ENCODE measurements at places on chromosomes 5 and 9. TPM values are rescaled to one million over a fixed set of nuclear protein-coding genes. Genes with fewer than 3 reads are reported as not detected.

DNA sequence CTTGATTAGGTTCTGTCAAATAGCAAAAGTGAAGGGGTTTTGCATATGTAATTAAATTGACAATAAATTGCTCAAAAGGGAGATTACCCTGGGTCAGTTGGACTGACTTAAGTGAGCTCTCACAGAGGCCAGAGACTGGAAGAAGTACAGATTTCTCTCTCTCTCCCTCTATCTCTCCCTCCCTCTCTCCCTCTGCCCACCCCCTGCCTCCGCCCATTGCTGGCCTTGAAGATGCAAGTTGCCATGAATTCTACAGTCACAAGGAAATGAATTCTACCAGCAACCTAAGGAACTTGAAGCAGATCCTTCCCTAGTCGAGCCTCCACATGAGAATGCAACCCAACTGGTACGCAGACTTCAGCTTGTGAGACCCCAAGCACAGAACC, 119.2 kb downstream of the LPAR1 start:
- no peak for DNase-seq

- DNase-seq: no peak
Measured at GRCh38 chr9:123360161-123361085, 4.4 kb downstream of the CRB2 start.

DNA sequence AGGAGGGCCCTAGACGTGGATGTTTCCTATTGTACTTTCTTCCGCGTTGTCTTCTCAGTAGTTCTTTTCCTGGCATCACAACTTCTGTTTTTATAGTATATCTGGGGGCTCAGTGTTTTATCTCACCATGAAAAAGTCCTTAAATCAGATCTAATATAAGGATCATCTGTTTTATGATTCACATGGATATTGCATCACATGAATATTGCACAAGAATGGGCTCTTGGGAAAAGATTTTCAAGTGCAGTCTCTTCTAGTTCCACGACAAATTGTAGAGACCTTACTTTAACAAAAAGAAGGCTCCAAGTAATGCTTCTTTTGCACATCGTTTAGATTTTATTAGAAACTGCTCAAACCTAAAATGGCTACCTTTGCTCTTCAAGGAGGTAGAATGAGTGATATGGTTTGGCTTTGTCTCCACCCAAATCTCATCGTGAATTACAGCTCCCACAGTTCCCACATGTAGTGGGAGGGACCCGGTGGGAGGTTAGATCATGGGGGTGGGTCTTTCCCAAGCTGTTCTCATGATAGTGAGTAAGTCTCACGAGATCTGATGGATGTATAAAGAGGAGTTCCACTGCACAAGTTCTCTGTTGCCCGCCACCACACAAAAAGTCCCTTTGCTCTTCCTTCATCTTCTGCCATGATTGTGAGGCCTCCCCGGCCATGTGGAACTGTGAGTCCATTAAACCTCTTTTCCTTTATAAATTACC, 53.7 kb upstream of the FAM120A start:
- DNase-seq: no peak

DNA sequence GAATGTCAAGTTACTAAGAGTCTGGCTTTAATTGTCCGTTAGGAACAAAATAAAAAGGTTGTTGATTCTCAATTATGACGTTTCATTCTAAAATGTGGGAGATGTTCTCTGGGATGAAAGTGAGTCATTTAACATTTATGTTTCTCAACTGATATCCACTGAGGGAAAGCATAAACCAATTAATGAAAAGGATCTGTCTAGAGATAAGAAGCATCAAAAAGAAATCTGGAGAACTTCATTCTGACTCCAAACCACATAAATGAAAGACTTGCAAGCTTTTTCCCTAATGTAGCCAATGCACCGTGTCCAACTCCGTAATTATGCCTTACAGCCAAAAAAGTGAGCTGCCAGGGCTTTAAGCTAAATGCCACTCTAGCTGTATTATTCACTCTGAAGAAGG, 654.2 kb downstream of the TLE1 start:
- DNase-seq: no peak

- DNase-seq: no peak
Measured at GRCh38 chr5:172701291-172701656, 60.2 kb downstream of the NEURL1B start.

DNA sequence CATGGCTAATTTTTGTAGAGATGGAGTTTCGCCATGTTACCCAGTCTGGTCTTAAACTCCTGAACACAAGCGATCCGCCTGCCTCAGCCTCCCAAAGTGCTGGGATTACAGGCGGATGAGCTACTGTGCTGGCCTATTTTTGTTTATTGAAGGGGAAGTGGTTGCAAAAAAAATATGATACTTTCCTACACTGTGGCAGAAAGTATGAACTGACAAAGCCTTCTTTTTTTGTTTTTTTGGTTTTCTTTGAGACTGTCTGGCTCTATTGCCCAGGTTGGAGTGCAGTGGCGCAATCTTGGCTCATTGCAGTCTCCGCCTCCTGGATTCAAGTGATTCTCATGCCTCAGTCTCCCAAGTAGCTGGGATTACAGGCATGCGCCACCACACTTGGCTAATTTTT, 50.9 kb downstream of the OSTF1 start:
- DNase-seq: no peak

DNA sequence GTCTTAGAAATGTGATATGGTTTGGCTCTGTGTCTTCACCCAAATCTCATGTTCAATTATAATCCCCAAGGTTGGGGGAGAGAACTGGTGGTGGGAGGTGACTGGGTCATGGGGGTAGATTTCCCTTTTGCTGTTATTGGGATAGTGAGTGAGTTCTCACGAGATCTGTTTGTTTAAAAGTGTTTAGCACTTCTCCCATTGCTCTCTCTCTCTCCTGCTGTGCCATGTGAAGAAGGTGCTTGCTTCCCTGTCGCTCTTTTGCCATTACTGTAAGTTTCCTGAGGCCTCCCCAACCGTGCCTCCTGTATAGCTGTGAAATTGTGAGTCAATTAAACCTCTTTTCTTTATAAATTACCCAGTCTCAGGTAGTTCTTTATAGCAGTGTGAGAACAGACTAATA, 203.6 kb downstream of the ASTN2 start:
- no peak for DNase-seq

DNA sequence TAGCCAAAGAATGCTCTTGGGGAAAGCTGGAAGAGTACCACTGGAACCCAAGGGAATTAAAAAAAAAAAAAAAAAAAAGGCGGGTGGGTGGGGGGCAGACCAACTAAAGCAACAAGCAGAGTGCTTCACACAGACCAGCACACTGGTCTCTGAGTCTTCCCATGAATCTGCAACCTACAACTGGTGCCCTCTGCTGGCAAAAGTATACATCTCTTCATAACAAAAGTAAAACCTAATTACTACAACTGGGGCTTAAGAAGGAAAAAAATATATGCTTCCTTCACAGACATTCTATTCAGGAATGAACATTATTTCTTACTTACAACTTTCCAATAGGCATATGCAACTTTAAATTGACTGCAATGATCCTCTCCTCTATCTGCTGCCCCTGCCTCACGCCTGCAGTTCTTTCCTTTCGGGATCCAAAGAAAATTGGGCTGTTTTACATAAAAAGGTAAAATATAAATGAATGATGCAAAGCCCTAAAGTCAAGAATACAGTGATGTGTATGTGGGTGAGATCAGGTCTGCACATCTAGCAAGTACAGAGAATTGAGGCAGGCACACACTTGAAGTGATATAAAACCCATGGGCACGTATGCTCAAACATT, 7.2 kb upstream of the KLHL3 start:
- no peak for DNase-seq

- DNase-seq: no peak
Measured at GRCh38 chr9:112273876-112274275, 59.5 kb downstream of the PTBP3 start.

- no peak for DNase-seq
Measured at GRCh38 chr9:109190151-109190550, 23.1 kb upstream of the FRRS1L start.

DNA sequence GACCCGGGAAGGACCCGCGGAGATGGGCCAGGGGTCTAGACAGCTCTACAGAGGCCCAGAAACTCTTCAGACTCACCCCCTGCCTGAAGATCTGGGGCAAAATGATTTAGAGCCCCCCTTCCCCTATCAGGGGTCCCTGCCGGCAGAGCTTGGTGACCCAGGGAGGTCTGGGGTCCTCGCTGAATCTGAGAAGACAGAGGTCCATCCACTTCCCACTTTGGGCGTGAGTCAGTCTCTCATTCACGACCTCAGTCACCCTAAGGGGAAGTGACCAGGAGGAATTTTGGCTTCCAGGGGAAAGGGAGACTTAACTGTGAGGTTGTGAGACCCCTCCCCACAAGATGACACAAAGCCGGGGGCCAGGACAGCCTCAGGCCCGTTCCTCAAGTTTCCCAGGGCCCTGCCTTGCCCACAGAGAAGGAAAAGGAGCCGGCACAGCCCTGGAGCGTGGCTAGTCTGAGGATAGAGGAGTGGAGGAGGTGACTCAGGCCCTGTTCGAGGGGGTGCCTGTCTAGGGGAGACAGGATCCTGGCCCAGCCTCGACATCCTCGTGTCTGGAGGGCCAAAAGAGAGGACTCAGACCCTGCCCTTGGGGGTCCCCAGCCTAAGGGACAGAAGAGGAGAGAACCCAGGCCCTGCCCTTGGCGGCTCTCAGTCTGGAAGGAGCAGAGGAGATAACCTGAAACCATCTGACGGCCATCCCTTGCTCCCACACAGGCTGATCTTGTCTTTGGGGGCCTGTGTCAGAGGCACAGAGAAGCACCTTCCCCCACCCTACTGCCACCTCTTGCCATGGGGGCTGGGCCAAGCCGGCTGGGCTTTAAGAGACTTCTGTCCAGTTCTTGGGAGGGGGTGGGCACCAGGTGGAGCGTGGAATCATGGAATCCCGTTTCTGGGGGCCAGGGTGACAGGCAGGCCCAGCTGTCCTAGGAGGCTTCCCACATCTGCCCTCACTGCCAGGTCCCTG, 889 bp downstream of the PDLIM4 start:
- no peak for DNase-seq

DNA sequence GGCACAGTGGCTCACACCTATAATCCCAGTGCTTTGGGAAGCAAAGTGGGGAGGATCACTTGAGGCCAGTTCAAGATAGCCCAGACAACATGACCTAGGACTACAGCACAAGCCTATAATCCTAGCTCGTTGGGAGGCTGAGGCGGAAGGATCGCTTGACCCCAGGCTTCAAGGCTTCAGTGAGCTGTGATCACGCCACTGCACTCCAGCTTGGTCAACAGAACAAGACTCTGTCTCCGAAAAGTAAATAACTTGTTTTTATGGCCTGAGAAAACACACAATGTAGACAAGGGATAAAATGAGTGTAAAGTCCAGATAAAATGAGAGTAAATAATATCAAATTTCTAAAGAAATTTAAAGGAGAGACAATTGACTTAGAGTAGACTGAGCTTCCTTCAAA, 26.3 kb downstream of the SHLD3 start:
- DNase-seq: no peak

GRCh38 chr5:169218176-169218575, 82.8 kb downstream of the SLIT3 start:
- DNase-seq: no peak

GRCh38 chr5:139863855-139864558, 68.4 kb downstream of the PSD2 start:
- DNase-seq: no peak

DNA sequence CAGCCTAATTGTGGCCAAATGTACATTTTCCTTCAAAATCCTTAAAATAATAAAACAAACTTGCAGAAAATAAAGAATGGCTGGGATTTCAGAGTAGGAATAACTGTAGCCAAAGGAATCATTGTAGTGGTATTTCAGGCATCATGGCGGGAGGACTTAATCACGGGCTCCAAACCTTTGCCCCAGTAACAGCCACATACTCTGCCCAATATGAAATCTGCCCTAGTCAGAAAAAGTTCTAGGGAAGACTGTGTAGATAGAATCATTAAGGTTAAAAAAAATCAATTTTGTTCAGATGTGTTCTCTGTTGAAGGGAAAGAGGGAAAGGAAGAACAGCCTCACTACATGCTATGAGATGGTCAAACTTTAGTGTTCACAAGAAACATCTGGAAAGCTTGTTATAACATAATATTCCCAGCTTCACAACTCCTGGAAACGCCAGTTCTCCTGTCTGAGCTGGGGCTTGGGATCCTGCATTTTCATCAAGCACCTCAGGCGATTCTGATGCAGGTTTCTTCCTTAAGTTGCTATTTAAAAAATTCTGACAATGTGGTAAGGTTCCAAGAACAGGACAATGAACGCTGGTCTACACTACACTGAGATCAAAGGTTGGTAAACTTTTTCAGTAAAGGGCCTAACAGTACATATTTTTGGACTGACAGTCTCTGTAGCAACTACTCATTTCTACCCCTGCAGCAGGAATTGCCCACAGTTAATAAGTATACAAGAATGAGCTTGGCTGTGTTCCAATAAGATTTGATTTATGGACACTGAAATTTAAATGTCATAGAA, 87.9 kb downstream of the CEMIP2 start:
- no peak for DNase-seq

GRCh38 chr9:34413231-34413852, 36.6 kb upstream of the MYORG start:
- no peak for DNase-seq

GRCh38 chr5:149445739-149446369, 66.8 kb upstream of the IL17B start:
- no peak for DNase-seq

DNA sequence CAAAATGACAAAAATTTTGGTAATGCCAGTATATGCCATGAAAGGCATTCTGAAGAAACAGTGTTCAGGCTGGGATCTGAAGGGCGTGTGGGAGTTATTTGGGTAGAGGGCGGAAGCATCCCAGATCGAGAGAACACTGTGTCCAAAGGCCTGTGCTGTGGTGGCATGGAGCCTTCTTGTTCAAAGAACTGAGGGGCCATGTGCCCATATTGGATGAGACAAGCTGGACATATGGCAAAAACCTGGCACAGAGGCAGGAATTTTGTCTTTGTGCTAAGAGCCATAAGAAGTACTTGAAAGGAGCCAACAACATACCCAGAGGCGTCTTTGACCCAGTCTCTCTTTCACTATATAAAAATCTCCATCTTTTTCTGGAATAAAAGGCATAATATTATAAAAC, 128.0 kb downstream of the SYK start:
- DNase-seq: no peak

DNA sequence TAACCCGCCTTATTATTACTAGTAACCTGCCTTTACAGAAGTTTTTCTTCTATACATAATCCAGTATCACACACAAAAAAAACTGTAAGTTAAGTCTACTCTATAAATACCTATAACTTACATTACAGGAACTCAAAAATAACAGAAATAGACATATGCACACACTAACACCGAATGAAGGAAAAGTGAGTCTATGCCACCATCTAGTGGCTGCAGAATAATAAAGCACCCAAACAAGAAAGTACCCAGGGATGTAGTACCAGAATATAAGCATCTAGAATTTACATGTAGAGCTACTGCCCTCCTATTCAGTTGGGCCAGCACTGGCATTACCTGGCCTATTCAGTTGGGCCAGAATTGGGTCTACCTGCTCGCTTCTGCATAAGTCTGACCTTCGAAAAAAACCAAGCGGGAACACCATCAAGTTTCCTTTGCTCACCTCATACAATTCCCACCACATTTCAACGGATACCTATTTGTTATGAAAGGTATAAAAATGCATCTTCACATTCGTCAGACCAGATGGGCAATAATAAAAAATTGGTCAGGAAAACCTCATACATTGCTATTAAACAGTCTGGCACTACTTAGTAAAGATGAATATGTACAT, 4.0 kb upstream of the NIPSNAP3A start:
- no peak for DNase-seq

GRCh38 chr5:143678148-143678905, 133.6 kb upstream of the HMHB1 start:
- DNase-seq: no peak

Gene CRHBP
- not detected for total RNA-seq

Gene GPR151
- not detected for total RNA-seq

Gene ZNF658
- 1.8 TPM for total RNA-seq

Gene ANKRD31
- total RNA-seq: 0.72 TPM

Gene DHFR
- total RNA-seq: 6.2 TPM

Gene ZNF454
- 1.4 TPM for total RNA-seq

Gene FAM153A
- 6.3 TPM for total RNA-seq

Gene PCDHGA8
- total RNA-seq: 1.2 TPM

Gene OMD
- 21.9 TPM for total RNA-seq

Data from esophagus squamous epithelium (tissue), 5 donors.